NCI-H2081 (cell line): ENCODE measurements at places on chromosomes 1 and 21.

DNA sequence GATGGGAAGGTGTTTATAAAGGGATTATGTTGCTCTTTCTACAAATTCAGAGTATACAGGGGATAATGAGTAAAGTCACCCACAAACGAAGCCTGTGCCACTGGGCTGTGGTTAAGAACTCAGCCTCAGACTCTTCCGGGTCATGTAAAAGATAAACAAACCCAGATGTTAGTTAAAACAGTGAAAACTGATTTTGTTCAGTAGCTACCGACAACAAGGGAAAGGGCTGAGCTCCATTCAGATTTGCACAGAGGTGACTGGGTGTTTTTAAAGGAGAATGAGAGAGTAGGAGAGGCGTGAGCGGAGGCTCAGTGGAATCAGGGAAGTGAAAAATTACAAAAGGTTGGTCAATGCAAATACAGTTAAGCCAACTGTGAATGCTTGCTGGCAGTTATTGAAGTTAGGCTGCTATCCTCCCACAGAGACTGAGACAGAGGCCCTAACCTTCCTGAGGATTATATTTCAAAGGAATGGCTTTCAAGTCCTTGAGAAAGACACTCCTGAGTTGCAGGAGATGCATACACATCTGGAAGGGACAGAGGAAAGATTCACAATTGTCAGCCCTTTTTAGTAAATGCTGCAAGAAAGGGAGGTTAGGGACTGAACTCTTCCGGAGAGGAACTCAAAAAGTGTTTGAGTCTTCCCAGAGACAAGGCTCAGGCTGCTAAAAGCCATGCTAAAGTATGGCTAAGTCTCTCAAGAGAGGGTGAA, 29.9 kb upstream of the SAMD13 start:
- DNase-seq = peak; percentile 9

DNA sequence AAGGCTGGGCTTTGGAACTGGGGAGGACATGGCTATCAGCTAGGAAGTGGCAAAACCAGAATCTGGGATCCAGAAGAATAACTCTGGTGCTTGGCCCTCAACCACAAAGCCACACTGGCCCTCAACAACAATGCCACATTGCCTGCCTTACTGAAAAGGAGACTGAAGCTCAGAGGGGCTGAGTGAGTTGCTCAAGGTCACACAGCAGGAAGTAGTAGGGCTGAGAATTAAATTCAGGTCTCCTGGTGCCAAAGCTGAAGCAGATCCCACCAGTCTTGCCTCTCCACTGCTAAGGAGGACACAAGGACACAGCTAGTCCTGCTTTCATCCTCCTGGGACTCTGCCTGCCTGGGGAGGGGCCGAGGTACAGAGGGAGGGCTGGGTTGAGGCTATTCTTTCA, 29.4 kb upstream of the STUM start:
- no peak for DNase-seq

DNA sequence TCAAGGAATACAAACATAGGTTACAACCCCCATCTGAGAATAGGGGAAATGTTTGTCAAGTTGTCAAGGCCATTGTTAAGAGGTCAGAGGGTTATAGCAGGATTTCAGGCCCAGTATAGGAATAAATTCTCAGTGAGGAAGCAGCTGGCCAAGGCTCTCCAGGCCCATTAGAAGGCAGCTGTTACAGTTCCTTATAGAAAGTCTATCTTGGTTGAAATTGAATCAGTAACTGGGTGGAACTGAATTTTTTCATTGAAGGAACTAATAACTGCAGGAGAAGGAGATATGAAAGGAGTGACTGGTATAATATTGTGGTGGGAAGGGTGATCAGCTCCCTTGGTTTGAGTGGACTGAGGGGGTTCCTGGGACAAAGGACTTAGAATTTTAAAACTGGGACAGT, 134.1 kb downstream of the CYYR1 start:
- DNase-seq = no peak

GRCh38 chr1:175133673-175134435, 58.7 kb downstream of the KIAA0040 start:
- DNase-seq = no peak

- DNase-seq = no peak
These were observed 810.2 kb upstream of the ADAMTS5 start for GRCh38 chr21:27776925-27777553.

- DNase-seq = peak; percentile 46
These were observed 46.7 kb upstream of the PCBP3 start for GRCh38 chr21:45596704-45597318.

- DNase-seq = no peak
These were observed 761 bp upstream of the UBE2J2 start for GRCh38 chr1:1274299-1274930.

- DNase-seq = no peak
These were observed 933 bp upstream of the FTCD start for GRCh38 chr21:46156378-46156645.

DNA sequence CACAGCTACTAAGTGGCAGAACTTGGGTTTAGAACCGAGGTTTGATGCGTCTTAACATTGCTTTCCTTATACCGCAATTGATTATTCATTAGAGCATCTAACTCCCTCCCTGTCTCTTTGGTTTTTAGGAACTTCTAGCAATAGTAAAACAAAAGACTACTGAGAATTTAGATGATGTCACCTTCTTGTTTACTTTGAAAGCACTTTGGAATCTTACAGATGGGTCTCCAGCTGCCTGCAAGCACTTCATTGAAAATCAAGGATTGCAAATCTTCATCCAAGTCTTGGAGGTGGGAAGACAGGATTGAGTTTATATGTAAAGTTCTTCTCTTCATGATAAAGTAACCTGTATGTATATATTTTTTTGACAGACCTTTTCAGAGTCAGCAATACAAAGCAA, 35.0 kb downstream of the ZYG11A start:
- no peak for DNase-seq

GRCh38 chr21:32185103-32185502, 93.7 kb downstream of the MIS18A start:
- DNase-seq = no peak

DNA sequence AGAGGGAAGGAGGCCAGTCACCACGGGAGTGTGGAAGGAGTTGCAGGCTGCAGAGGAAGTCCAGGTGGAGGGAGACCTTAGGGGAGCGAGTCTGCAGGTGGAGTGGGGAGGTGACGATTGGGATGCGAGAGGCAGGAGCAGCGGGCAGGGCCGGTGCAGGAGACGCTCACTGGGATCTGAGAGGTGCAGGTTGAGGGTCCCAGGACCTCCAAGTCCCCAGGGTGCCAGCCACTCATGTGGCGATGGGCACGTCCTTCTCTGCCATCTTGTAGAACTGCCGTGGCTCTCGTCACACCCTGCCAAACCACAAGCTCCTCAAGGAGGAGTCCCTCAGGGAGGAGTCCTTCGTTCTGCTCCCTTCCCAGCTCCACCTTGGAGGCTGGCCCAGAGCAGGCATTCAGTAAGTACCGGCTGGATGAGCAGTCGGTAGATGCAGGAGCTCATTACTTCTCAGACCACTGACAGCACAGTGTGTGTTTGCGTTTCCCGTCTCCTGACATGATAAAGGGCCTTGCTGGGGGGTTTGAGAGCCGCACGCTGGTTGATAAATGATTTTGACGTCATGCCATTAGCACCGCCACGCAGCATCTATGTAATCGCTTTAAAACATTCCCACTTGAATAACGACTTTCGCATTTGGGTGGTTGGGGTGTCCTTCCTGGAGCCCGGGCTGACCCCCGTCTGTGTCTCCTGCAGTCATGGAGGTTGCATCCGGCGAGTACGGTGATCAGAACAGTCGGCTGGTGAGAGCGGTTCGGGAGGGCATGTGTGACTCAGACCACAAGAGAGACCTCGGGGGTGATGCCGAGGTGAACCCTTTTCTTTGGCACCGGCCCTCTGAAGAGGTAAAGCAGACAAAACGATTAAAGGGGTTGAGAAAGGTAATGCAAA, 27.8 kb downstream of the TFF3 start:
- DNase-seq = no peak

- no peak for DNase-seq
These were observed 75.0 kb downstream of the IGSF21 start for GRCh38 chr1:18182398-18183160.

DNA sequence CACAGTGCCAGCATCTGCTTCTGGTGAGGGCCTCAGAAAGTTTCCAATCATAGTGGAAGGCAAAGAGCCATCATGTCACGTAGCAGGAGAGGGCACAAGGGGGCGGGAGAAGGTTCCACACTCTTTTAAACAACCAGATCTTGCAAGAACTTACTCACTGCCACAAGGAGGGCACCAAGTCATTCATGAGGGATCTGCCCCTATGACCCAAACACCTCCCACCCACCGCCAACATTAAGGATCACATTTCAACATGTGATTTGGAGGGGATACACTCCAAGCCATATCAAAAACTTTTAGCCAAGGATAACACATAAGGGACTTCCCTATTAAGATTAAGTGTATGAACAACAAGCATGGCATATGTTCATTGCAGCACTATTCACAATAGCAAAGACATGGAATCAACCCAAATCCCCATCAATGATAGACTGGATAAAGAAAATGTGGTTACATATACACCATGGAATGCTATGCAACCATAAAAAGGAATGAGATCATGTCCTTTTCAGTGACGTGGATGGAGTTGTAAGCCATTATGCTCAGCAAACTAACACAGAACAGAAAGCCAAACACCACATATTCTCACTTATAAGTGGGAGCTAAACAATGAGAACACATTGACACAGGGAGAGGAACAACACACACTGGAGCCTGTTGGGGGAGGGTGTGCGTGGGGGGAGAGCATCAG, 19.9 kb upstream of the SLC35F3 start:
- DNase-seq = no peak

- DNase-seq = no peak
These were observed 29.7 kb upstream of the BRINP3 start for GRCh38 chr1:190507357-190507756.

- DNase-seq = no peak
These were observed 13.2 kb downstream of the RHOU start for GRCh38 chr1:228748431-228748830.

- no peak for DNase-seq
These were observed 49.4 kb downstream of the PTPRF start for GRCh38 chr1:43580039-43580438.
